ENCODE measurements at places on chromosomes 3 and 15. TPM values are rescaled to one million over a fixed set of nuclear protein-coding genes. Genes with fewer than 3 reads are reported as not detected.

Gene GOLGA6B
- not detected for total RNA-seq

Gene SYNM
- 4.0 TPM for total RNA-seq

Gene CCDC54
- total RNA-seq: not detected

Gene IGSF11
- total RNA-seq: under 0.01 TPM

All from osteoblast (primary cell).